ENCODE measurements at places on chromosomes 16 and 17.

DNA sequence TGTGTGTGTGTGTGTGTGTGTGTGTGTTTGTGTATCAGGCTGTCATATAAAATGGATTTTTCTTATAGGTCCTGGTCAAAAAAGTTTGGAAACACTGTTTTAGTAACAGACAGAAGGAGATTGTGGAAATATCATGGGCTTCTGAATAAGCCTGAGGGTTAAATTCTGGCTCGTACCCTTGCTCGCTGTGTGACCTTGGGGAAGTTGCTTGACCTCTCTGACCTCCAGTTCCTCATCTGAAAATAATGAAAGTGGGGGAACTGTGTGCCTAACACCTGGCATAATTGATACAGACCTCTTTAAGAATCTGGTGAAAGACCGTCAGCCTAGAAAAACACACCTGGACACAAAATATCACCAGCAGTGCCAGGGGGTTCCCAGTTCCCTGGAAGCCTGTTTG lies 25.6 kb upstream of the PIK3R6 start:
- H3K36me3 ChIP-seq = no peaks in the 10 kb centered on the region
- H3K4me1 ChIP-seq = peaks cover 8% of the 10 kb centered on the region
- no peak overlapping the region for H3K4me3 ChIP-seq
- H3K27ac ChIP-seq = no peak overlapping the region
- DNase-seq = no peak

GRCh38 chr17:54864636-54865356 lies 35.9 kb upstream of the TOM1L1 start:
- H3K4me3 ChIP-seq = no peak overlapping the region
- H3K4me1 ChIP-seq = no peaks in the 10 kb centered on the region
- no peaks in the 10 kb centered on the region for H3K27me3 ChIP-seq
- H3K27ac ChIP-seq = no peak overlapping the region
- DNase-seq = no peak

- H3K27me3 ChIP-seq = peaks cover 16% of the 10 kb centered on the region
- H3K4me1 ChIP-seq = peaks cover 40% of the 10 kb centered on the region
- H3K36me3 ChIP-seq = peaks cover 5% of the 10 kb centered on the region
- peak; percentile 33 for DNase-seq
- H3K27ac ChIP-seq = no peak overlapping the region
Measured at GRCh38 chr17:44005527-44006271, 1.3 kb downstream of the NAGS start.

DNA sequence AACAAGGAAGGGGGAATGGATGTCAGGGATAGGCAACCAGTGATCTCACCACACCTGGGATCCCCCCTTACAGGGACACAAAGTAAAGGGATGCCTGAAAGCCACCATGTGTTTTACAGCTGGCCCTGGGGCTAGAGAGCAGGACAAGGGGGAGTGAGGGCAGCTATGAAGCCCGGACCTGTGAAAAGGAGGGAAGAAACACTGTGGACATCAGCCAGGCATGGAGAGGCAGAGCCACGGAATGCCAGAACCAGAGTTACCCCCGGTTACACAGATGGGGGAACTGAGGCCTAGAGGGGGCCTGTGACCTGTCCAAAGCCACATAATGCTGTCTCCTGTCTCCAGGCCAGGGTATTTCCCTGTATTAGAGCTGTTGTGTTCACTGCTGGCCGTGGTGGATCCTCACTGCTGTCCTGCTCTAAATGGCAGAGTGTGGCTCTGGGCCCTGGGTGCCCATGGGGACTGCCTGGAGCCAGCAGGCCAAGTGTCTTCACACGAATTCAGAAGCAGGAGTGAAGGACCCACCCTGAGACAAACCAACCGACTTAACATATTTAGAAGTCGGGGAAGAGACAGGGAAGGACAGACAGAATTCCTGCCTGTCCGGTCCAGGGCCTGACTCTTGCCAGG lies 29.7 kb upstream of the ITGA3 start:
- H3K36me3 ChIP-seq = no peaks in the 10 kb centered on the region
- no peak overlapping the region for H3K4me3 ChIP-seq
- H3K27ac ChIP-seq = peak overlapping the region; percentile 44
- H3K4me1 ChIP-seq = peaks cover 38% of the 10 kb centered on the region
- peaks cover 5% of the 10 kb centered on the region for H3K27me3 ChIP-seq

- H3K36me3 ChIP-seq = no peaks in the 10 kb centered on the region
- no peak overlapping the region for H3K27ac ChIP-seq
- no peak for DNase-seq
- no peaks in the 10 kb centered on the region for H3K4me1 ChIP-seq
- H3K27me3 ChIP-seq = no peaks in the 10 kb centered on the region
- H3K4me3 ChIP-seq = no peak overlapping the region
Measured at GRCh38 chr16:5874899-5875298, 777.3 kb upstream of the EEF2KMT start.

GRCh38 chr16:30780549-30780948 lies 6.5 kb downstream of the ZNF629 start:
- peaks cover 13% of the 10 kb centered on the region for H3K4me1 ChIP-seq
- H3K36me3 ChIP-seq = peaks cover 31% of the 10 kb centered on the region
- no peak overlapping the region for H3K4me3 ChIP-seq
- no peaks in the 10 kb centered on the region for H3K27me3 ChIP-seq
- no peak for DNase-seq

- no peak overlapping the region for H3K4me3 ChIP-seq
- no peaks in the 10 kb centered on the region for H3K27me3 ChIP-seq
- no peaks in the 10 kb centered on the region for H3K4me1 ChIP-seq
- no peak for DNase-seq
- no peaks in the 10 kb centered on the region for H3K36me3 ChIP-seq
Measured at GRCh38 chr16:46428108-46429061, 192.8 kb downstream of the SHCBP1 start.

GRCh38 chr16:64434526-64435069 lies 687.3 kb downstream of the CDH11 start:
- no peaks in the 10 kb centered on the region for H3K27me3 ChIP-seq
- H3K4me3 ChIP-seq = no peak overlapping the region
- no peak overlapping the region for H3K27ac ChIP-seq
- H3K36me3 ChIP-seq = no peaks in the 10 kb centered on the region

- H3K27me3 ChIP-seq = no peaks in the 10 kb centered on the region
- H3K4me1 ChIP-seq = no peaks in the 10 kb centered on the region
- H3K4me3 ChIP-seq = no peak overlapping the region
Measured at GRCh38 chr16:27991876-27992275, 71.6 kb downstream of the GSG1L start.

GRCh38 chr17:65228287-65228686 lies 91.1 kb downstream of the RGS9 start:
- H3K4me3 ChIP-seq = no peak overlapping the region
- H3K4me1 ChIP-seq = no peaks in the 10 kb centered on the region
- peaks cover 19% of the 10 kb centered on the region for H3K27me3 ChIP-seq
- H3K36me3 ChIP-seq = no peaks in the 10 kb centered on the region
- DNase-seq = peak; percentile 12

DNA sequence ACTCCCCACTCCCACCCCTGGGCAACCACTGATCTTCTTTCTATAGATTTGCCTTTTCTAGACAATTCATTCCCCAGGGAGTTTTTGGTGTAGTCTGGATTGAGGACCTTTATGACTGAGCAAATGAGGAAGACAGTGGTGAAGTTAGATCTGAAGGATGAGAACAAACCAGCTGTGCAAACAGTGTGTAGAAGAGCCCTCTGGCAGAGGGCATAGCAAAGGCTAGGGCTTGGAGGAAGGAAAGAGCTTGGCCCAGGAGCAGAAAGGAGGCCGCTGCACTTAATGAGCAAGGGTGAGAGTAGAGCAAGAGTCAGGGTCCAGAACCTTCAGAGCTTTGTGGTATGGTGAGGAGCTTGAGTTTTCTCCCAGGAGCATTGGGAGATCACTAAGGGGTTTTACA lies 352.7 kb downstream of the CA10 start:
- H3K4me3 ChIP-seq = no peak overlapping the region
- no peaks in the 10 kb centered on the region for H3K27me3 ChIP-seq
- DNase-seq = no peak
- H3K36me3 ChIP-seq = no peaks in the 10 kb centered on the region
- H3K27ac ChIP-seq = no peak overlapping the region
- H3K4me1 ChIP-seq = no peaks in the 10 kb centered on the region

DNA sequence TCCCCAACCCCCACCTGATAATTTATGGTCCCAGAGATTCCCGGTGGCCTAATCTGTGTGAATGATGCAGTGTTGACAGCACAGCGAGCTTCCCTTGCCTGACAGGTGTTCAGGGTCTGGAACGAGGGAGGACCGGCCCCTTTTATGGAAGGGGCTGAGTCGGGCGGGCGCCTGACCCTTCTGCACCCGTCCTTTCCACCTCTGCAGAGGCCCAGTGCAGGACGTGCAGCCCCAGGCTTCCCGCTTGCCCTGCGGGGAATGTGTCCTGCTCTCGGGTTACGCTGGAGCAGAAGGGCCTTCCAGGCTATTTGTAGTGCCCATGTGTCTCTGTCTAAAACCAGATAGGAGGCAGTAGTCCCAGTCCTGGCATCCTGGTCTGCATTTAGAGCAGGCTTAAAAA lies 16.2 kb downstream of the SMTNL2 start:
- H3K27me3 ChIP-seq = peaks cover 25% of the 10 kb centered on the region
- no peaks in the 10 kb centered on the region for H3K36me3 ChIP-seq
- no peak overlapping the region for H3K4me3 ChIP-seq
- DNase-seq = no peak

DNA sequence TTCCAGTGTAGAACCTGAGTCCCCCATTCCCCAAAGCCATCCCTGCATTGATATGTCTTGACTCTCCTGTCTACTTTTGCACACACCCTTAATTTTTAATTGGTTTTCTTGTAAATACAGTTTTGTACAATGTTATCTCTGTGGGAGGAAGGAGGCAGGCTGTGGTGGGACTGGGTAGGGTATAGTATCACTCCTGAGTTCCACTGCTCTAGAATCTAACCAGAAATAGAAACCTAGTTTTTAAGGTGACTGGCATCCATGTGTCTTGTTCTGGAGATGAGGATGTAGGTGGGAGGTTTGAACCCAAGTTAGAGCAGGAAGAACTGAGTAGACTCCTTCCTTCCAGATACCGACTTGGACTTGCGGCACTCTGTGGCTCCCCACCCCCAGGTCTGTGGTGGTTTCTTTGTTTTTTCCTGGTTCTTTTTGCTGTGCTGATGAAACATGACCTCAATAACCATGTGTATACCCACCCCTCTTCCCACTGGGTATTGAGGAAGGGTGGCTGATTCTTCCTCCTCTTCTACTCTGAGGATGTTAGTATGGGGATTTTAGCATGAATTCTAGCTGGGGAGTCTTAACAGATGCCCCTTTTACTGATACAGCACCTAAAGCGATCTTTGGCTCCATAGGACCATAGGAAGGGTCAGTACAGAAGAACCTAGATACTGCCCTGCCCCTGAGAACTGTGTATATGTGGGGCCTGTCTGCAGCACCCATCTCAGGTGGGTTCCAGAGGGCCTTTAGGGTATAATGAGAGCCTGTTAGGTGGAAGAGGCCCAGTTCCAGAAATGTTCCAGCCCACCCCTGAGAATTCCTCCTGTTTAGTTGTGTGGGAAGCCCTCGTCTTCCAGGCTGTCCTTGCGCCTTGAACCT lies 48.7 kb downstream of the SF3B3 start:
- H3K27ac ChIP-seq = peak overlapping the region; percentile 92
- peaks cover 51% of the 10 kb centered on the region for H3K36me3 ChIP-seq
- peaks cover 26% of the 10 kb centered on the region for H3K4me1 ChIP-seq
- no peak for DNase-seq

- H3K4me1 ChIP-seq = peaks cover 2% of the 10 kb centered on the region
- DNase-seq = no peak
- H3K27ac ChIP-seq = no peak overlapping the region
- peaks cover 85% of the 10 kb centered on the region for H3K36me3 ChIP-seq
Measured at GRCh38 chr17:13004336-13004735, 13.5 kb downstream of the ELAC2 start.

GRCh38 chr17:39548494-39549225 lies 59.1 kb downstream of the NEUROD2 start:
- peaks cover 6% of the 10 kb centered on the region for H3K4me1 ChIP-seq
- H3K4me3 ChIP-seq = no peak overlapping the region
- H3K27me3 ChIP-seq = no peaks in the 10 kb centered on the region
- peaks cover 64% of the 10 kb centered on the region for H3K36me3 ChIP-seq
- no peak for DNase-seq
- no peak overlapping the region for H3K27ac ChIP-seq

DNA sequence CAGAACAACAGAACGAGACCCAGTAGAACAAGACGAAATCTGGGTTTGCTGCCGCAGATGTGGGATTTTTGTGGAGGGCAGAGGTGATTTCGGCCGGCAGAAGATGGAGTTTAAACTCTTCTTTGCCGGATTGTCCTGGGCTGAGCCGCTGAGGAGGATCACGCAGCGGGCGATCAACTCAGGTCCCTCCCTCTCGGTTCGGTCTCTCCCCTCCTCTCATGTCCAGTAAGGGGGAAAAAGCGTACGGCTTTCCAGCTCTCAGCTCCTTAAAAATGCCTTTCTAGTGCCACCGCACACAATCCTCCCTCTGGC lies 2.5 kb downstream of the PHF12 start:
- no peaks in the 10 kb centered on the region for H3K27me3 ChIP-seq
- H3K36me3 ChIP-seq = no peaks in the 10 kb centered on the region
- peak overlapping the region; percentile 94 for H3K4me3 ChIP-seq
- H3K4me1 ChIP-seq = peaks cover 14% of the 10 kb centered on the region
- DNase-seq = no peak

DNA sequence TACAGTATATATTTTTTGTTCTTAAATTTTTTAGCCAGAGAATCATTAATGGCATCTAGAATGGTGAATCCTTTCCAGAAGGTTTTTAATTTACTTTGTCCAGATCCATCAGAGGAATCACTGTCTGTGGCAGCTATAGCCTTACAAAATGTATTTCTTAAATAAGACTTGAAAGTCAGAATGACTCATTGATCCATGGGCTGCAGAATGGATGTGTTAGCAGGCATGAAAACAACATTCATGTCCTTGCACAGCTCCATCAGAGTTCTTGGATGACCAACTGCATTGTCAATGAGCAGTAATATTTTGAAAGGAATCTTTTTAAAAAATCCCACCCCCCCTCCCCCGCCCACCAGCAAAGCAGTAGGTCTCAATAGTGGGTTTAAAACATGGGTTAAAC lies 51.4 kb downstream of the CACNG1 start:
- no peaks in the 10 kb centered on the region for H3K4me1 ChIP-seq
- H3K4me3 ChIP-seq = no peak overlapping the region
- peaks cover 3% of the 10 kb centered on the region for H3K36me3 ChIP-seq
- no peaks in the 10 kb centered on the region for H3K27me3 ChIP-seq

DNA sequence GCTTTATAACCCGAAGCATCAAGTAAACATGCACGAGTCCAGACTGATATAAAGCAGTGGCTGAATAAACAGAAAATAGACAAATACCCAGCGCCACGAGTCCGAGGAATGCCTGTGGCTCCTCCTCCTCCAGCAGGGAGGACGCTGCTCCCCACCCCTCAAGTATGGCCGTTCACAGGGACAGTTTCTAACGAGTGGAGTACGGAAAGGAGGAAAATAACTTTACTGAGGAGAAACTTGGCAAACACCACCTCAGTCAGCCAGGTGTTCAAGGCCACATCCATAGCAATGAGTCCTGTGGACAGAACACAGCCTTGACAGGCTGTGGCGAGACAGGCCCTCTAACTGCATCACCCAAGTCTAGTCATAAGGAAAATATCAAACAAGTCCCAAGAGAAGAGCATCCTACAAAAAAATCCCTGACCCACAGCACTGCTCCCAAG lies 9.2 kb downstream of the ZDHHC7 start:
- peaks cover 17% of the 10 kb centered on the region for H3K36me3 ChIP-seq
- no peaks in the 10 kb centered on the region for H3K27me3 ChIP-seq
- H3K4me3 ChIP-seq = no peak overlapping the region
- peaks cover 40% of the 10 kb centered on the region for H3K4me1 ChIP-seq
- DNase-seq = no peak

All from mesenchymal stem cell (in vitro differentiated cells and primary cell).